Kidney epithelial cell (primary cell): ENCODE measurements at places on chromosomes 5 and 9. TPM values are rescaled to one million over a fixed set of nuclear protein-coding genes. Genes with fewer than 3 reads are reported as not detected.
A peak's percentile ranks its signal among the peaks of the same experiment; 100 is the strongest.

Gene PHF24
- 0.07 and 0.58 TPM in 2 replicates for total RNA-seq

DNA sequence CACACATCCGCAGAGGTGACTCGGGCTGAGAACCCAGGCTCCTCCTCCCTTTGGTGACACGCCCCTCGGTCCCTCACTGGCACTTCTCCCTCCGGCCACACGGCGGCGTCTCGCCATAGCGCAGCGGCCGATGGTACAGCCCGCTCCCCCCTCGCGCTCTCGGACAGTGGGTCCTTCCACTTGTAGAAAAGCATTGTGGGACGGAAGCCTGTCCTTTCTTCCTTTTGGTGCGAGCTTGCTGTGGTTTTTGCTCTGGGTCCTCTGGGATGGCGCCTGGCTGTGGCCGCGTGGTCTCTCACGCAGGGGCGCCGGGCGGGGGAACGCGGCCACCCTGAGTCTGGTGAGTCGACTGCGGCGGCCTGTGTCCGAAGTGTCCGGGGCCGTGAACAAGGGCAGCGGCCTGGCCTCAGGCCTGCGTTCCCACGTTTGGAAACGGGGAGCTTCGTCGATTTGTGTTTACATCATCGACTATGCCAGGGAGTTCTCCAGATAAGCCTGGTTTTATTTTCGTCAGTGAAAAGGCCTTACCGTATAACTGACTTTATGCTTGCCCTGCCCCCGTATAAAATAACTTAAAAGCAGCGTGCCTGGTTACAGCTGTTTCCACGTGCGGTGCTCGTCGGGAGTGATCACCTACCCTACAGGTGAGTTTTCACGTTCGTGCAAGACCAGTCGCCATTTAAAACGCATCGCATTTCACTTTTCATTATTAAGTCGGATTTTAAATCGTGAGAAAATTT lies 258.3 kb downstream of the EPB41L4A start:
- DNase-seq: no peak

DNA sequence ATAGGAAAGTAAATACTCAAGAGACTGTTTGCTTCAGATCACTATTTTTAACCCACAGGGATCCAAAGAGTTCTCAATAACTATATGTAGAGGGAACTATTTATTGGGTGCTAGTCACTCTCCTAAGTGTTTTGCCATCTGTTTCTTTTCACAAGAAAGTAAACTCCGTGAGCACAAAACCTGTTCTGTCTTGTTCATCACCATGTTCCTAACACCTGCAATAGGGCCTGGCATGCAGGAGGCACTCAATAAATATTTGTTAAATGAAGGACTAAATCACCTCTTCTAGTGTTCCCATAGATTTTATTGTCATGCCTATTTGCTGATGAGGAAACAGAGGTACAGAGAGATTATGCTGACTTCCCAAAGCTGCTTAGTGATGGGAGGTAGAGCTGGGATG lies 118.2 kb downstream of the VCAN start:
- no peak for DNase-seq

Gene FBP2
- total RNA-seq: not detected in 2 replicates

- no peak for DNase-seq
These were observed 29.5 kb upstream of the NFIB start for GRCh38 chr9:14343261-14344031.

DNA sequence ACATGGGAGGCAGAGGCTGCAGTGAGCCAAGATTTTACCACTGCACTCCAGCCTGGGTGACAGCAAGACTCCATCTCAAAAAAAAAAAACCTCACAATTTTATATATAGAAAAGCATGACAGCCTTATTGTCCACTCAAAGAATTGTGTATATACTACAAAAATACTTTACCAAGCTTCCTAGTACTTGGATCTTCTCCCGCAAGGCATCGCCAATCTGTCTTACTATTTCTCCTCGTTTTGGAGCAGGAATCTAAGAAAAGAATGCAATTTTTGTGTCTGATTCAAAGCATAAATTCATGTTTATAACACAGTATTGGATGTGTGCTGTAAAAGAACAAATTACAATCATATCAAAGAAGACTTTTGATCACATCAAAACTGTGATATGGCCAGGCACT lies 11.3 kb downstream of the ALDH7A1 start:
- no peak for DNase-seq

DNA sequence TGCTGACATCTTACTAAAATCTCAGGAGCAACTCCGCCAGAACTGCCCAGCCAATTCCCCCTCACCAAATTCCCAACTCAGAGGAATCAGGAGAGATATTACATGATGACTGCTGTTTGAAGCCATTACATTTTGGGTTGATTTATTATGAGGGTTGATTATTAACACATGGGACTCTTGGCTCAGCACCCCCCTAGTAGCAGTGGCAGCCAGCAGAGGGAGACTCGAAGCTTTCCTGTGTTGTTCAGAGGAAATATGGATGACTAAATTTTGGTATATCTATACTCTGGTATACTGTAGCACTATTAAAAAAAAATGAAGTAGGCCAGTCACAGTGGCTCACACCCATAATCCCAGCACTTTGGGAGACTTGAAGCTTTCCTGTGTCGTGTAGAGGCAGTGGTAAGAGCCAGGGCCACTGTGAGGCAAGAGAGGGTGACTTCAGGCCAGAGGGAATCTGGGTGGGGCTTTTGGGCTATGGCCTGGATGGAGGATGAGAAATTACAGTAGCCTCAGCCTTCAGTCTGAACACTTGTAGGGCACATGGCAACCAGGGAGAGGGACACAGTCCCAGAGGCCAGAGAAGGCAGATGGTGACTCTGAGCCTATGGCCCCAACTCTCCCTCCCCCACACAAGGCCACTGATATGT lies 111.4 kb downstream of the LHX2 start:
- DNase-seq: no peak

Gene S100Z
- total RNA-seq: not detected in 2 replicates

- no peak for DNase-seq
These were observed 33.2 kb upstream of the C5orf46 start for GRCh38 chr5:147939431-147940114.

- no peak for DNase-seq
These were observed 8.9 kb downstream of the SMAD5 start for GRCh38 chr5:136141561-136141960.

GRCh38 chr9:128026773-128027541 lies 40.2 kb downstream of the NAIF1 start:
- no peak for DNase-seq

DNA sequence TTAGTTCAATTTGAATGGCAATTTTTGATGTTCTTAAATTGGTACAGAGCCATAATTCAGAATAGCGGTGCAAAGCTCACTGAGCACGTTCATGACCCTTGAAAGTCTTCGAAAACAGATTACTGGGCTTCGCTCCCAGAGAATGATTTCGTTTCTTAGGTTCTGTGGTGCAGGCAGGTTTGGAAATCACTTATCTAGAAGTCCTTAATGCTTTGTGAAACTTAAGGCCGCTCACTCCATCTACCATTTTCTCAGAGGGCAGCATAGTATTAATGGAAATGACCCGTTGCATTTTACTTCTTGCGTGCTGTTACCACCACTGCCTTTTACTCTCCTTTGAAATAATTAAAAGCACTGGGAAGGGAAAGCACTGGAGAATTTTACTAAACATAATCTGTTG lies 2.9 kb upstream of the MAT2B start:
- no peak for DNase-seq

DNA sequence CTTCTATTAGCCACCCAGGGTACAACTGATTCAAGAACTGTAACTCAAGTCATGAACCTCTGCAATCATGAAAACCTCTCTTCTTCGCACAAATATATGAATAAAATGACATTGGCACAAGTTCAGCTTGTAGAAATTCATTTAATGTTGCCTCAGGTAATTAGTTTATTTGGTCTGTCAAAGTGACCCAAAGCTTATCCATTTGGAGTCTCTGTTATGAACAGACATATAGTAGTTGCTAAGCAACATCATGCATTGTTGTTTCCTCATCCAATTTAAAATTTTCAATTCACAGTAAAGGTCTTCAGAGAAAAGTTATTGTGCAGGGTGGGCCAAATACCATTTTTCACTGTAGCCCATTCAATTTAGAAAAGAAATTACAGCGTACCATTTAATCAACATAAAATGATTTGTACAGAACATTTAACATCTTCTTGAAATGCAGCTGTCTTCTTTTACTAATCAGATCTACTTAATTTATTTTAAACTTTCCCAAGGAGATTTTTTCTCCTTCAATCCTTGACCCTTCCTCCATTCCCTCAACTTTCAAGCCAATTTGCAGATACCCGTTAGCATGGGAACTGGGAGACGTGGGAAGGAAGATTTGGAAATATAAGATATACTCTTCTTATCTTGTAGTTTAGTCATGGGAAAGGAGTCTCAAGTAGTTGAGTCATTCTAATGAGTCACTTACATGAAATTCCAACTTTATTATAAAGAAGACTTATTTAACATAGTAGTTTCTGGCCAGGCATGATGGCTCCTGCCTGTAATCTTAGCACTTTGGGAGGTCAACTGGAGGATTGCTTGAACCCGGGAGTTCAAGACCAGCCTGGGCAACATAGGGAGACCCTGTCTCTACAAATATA lies 231.3 kb downstream of the ATPSCKMT start:
- DNase-seq: peak; percentile 80

Gene ZFP2
- 1.3 and 2.9 TPM in 2 replicates for total RNA-seq

Gene SPINK4
- total RNA-seq: not detected in 2 replicates

Gene LRRC19
- total RNA-seq: under 0.01 TPM in 1 of 2 replicates, not detected in the other

Gene PCDHA9
- total RNA-seq: under 0.01 TPM in 2 replicates

Gene ITGA2
- total RNA-seq: 62.0 and 64.7 TPM in 2 replicates

Gene FLT4
- 1.1 and 2.6 TPM in 2 replicates for total RNA-seq

DNA sequence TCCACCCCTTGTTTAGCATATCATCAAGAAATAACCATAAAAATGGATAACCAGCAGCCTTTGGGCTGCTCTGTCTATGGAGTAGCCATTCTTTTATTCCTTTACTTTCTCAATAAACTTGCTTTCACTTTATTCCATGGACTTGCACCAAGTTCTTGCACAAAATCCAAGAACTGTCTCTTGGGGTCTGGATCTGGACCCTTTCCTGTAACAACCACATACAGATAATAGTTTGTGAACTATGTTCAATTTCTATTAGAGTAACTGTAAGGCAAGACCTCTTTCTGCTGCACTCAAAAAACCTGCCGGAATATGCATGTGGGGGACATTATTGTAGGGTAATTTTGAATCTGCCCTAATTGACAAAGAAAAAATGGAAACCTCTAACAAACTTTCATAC lies 66.9 kb upstream of the TMEM215 start:
- no peak for DNase-seq

- DNase-seq: no peak
These were observed 191.8 kb downstream of the CYLC2 start for GRCh38 chr9:103186959-103187358.

GRCh38 chr5:156595132-156595787 lies 254.8 kb upstream of the PPP1R2B start:
- DNase-seq: no peak

Gene PCA3
- total RNA-seq: not detected in 2 replicates

DNA sequence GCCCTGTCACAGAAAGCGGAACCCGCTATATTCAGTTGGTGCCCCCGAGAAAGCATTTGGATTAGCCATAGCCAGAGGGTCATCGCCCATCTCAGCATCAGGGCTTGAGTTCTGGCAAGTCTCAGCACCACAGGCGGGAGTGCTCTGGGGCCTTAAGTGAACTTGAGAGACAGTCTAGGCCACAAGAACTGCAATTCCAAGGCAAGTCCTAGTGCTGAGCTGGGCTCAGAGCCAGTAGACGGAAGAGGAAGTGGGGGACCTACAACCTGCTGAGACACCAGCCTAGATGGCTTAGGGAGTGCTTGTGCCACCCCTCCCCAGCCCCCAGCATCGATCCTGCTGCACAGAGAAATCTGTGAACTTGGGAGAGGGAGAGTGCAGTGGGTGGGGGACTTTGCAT lies 594.9 kb downstream of the CCDC171 start:
- no peak for DNase-seq

- DNase-seq: no peak
These were observed 6.6 kb downstream of the OTULINL start for GRCh38 chr5:14588145-14588544.

Gene ZBTB5
- total RNA-seq: 12.4 and 14.1 TPM in 2 replicates

Gene LEAP2
- 0.25 and 0.34 TPM in 2 replicates for total RNA-seq

DNA sequence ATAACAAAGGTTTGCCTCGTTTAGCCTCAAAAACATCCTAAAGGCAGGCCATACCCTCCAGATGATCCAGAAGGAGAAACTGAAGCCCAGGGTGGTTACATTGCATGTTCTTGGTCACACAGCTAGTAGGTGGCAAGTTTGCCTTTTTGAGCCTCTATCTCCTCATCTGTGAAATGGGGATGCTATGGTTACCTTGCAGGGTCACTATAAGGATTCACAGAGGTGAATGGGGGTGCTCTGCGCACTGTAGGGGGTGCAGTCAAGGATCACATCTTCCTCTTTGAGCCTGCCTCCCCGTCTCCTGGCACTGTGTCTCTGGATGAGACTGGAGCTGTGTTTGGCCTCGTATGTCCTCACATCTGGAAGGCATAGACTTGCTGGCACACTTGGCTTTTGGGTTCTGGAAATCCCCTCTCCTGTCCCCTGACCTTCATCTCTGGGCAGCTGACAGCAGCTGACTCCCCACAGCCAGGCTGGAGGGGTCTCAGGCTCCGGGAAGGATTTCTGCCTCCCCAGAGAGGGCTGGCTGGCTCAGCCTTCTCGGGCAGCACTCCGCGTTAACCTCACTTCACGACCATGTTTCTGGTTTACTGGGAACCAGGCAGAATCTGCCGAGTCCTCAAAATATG lies 167.7 kb downstream of the RGS3 start:
- no peak for DNase-seq

GRCh38 chr5:179913461-179913860 lies 5.8 kb upstream of the TBC1D9B start:
- no peak for DNase-seq

Gene IL11RA
- 5.9 and 11.6 TPM in 2 replicates for total RNA-seq

DNA sequence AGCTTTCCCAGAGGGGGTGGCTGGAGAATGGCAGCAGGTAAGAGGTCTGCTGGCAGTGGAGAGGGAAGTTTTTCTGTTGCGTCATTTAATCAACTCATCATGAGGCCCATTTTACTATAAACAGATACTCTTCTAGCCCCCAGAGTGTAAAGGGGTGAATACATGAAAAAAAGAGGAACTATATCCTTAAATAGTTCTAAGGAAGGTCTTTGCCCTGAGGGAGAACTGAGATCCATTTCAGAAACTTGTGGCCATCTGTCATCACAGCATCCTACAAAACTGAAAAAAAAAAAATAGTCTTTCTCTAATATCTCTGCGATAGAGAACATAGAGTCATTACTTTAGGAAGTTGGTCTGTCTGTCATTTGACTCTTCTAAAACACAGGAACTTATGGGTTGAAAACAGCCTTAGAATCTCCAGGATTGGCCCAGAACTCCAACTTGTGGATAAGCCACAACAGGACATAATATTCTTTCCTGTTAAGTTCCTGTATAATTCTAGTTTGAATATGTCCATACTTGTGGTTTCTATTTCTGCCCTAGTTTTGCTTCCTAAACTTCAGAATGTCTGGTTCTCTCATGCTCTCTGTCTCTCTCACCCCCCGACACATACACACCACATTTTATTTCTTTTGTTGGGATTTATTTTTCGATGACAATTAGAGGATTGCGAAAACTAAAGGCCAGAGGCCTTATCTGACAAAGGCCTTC lies 238.5 kb upstream of the PIK3R1 start:
- DNase-seq: no peak
